Ovary (tissue), 10 donors: ENCODE measurements at places on chromosomes 5 and 9. TPM values are rescaled to one million over a fixed set of nuclear protein-coding genes. Genes with fewer than 3 reads are reported as not detected.

- DNase-seq: no peak
Measured at GRCh38 chr5:109688630-109688969, 1.1 kb upstream of the MAN2A1 start.

GRCh38 chr5:83124593-83124992 is 47.2 kb downstream of the XRCC4 start:
- no peak for DNase-seq

Gene OR1Q1
- polyA plus RNA-seq: not detected

DNA sequence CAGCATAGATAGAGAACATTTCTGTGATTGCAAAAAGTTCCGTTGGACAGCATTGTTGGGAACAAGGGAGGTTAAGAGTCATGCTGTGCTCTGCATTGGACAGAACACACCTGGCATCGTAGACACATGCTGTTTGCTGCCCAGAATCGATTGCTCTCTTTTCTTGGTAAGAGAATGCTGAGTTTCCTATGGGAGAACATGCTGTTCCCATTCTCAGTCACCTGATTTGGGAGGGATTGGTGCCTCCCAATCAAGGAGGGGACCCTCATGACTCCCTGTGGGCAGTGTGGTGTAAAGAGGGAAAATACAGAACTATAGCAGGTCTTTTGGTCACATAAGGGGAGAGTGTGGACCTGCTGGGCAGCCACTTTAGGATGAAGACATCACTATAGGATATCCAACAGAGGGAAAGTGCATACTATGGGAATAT is 555.4 kb upstream of the CLINT1 start:
- DNase-seq: no peak

Gene RNF183
- not detected for polyA plus RNA-seq

- DNase-seq: no peak
Measured at GRCh38 chr5:80070338-80071056, 35.3 kb downstream of the THBS4 start.

GRCh38 chr5:51387884-51388275 is 4.6 kb downstream of the ISL1 start:
- DNase-seq: no peak

GRCh38 chr9:91378695-91379127 is 17.0 kb upstream of the AUH start:
- no peak for DNase-seq
